RPMI7951 (cell line): ENCODE measurements at places on chromosomes 1 and 21.

DNA sequence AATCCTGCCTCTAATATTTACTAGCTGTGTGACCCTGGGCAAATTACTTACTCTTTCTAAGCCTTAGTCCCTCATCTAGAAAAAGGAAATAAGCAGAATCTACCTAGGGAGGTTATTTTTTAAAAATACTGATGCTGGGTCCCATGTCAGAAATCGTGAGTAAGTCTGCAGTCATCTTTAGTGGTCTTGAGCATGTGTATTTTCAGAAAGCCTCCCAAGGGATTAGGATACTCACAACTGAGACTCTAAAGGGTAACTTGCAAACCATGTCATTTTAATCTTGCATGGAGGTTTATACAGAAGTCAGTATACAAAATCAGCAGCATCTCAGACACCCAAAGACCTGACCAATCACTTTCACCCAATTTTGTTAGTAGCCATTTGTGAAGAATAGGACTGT, 43.2 kb downstream of the DSTYK start:
- DNase-seq = peak; percentile 5

DNA sequence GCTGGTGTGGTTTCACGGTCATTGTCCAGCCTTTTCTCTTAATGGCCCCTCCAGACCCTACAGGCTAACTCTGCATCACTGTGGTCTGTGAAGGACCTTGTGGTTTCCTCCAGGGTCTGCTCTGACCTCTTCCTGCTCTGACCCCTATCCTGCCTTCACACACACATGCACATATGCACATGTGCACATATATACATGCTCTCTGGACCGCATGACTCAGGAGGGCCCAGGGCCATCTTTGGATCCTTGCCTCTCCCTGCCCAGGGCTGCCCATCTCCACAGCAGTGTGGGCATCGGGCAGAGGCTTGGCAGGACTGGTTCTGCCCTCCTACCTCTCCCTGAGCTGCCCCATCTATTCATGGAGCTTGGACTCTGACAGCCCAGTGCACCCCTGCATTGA, 510.9 kb downstream of the PTPRU start:
- peak; percentile 83 for DNase-seq

GRCh38 chr1:113140176-113140575, 67.2 kb downstream of the LRIG2 start:
- no peak for DNase-seq

GRCh38 chr1:82215056-82215852, 414.5 kb downstream of the ADGRL2 start:
- no peak for DNase-seq

DNA sequence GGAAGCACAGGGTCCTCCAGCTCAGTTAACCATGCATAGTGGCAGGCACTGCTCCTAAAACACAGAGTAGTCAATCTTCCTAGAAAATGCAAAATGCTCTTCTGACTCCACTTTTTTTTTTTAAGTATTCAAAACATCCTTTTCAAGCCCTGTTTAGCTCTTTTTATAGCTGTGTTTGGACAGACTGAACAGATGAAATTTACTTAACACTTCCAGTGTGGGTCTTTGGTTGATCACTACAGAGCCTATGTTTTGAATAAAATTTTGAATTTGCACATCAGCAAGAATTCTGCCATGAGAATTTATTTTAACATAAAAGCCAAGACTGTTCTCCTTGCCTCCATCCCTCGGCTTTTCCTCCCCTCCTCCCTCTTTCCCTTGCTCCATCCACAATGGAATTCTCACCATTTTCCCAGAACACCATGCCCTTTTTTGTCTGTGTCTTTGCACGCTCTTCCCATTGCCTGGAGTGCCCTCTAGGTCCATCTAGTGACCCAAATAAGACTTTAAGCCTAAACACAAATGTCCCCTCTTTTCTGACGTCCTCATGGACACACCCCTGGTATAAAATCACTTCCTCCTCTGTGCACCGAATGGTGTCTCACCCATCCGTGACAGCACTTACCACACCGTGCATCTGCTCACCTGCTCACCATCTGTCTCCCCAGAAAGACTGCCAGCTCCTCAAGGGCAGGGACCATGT, 24.0 kb upstream of the CPT2 start:
- peak; percentile 78 for DNase-seq

- no peak for DNase-seq
Observed at GRCh38 chr1:178412400-178412770, 84.4 kb downstream of the CLEC20A start.

DNA sequence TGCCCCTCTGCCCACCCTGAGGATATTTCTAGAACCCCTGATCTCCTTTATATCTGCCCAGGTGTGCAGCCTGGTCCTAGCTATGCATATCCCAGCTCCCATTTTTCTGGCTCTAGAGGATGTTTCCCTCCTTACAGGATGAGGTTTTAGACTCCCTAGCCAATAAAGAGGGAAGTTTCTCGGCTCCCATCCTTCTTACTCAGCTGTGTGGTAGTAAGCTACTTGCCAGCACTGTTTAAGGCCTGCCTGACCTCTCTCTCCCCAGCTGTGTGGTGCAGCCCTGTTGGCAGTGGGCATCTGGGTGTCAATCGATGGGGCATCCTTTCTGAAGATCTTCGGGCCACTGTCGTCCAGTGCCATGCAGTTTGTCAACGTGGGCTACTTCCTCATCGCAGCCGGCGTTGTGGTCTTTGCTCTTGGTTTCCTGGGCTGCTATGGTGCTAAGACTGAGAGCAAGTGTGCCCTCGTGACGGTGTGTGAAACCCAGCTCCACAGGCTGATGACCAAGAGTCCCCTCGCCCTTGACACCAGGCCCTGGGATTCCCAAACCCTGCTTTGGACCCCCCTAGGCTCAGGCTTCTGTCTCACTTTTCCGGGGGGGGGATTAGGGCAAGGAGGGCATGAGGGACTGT, 7.8 kb upstream of the P3R3URF start:
- DNase-seq = peak; percentile 34

GRCh38 chr1:42928859-42929258, 29.8 kb downstream of the SLC2A1 start:
- no peak for DNase-seq

GRCh38 chr1:54273092-54273794, 73.3 kb downstream of the MRPL37 start:
- DNase-seq = peak; percentile 93

DNA sequence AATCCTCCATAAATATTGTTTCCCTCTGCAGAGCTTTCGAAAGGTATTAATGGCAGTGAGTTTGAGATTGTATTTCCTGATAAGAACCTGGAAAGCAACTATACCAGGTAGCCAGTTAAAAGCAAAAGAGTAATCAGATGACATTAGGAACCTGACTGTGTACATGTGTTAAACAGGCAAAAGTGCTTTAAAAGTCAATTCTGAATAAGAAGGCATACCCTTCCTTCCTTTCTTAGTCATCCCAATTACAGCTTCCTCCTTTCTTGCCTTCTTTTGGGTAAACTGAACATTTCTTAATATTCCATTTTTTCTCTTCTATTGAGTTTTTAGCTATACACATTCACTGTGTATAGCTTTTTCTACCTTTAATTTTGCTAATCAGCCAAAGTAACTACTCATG, 144.7 kb downstream of the ZNF281 start:
- DNase-seq = no peak

DNA sequence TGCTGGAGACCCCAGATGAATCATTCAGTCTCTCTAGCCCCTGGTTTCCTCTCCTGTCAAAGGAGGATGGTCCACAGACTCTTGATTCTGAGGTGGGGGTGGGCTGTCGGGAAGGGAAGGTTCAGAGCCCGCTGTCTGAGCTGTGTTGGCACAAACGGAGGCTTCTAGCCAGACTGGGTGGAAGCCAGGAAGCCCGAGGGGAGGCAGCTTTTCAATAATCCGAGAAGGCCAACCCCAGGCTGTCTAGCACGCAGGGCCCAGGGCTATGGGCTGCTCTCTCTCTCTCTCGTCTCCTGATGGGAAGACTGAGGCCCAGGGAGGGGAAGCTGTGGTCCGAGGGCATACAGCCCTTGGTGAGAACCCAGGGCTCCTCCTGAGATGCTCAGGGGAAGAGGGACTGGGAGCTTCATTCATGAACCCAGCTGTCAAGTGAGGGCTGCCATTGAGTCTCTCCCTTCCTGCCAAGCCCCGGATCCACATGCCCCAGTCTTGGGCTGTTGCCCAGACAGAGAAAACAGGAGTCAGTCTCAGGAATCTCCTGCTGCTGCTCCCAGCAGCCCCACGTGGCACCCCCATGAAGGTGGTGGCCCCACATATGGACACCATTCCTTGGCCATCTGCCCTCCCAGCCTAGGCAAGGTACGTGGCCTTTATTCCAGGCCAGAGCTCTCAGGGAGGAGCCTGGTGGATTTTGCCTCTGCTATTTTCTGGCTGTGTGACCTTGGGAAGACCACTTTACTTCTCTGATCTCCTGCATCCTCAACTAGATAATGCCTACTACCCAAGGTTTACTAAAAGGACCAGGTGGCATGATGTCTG, 44.4 kb downstream of the RAP1GAP start:
- peak; percentile 90 for DNase-seq

GRCh38 chr1:201517631-201518030, 10.7 kb upstream of the CSRP1 start:
- DNase-seq = no peak

DNA sequence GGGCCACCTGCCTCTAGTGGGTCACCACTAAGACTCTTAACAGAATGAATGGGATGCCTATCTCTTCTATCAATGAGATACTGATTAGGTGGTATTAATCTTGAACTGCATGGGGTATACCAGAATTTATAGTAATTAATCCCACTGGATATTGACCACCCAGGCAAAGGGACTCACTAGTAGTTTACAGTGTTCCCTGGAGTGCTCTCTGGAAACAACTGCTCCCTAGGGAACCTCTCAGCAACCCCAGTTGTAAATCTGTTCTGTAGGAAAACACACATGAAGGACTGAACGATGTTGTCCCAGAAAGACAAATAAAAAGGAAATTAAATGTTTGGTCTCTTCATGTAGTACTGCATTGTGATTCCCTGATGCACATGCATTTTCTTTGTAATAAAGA, 430.5 kb downstream of the HLX start:
- no peak for DNase-seq

DNA sequence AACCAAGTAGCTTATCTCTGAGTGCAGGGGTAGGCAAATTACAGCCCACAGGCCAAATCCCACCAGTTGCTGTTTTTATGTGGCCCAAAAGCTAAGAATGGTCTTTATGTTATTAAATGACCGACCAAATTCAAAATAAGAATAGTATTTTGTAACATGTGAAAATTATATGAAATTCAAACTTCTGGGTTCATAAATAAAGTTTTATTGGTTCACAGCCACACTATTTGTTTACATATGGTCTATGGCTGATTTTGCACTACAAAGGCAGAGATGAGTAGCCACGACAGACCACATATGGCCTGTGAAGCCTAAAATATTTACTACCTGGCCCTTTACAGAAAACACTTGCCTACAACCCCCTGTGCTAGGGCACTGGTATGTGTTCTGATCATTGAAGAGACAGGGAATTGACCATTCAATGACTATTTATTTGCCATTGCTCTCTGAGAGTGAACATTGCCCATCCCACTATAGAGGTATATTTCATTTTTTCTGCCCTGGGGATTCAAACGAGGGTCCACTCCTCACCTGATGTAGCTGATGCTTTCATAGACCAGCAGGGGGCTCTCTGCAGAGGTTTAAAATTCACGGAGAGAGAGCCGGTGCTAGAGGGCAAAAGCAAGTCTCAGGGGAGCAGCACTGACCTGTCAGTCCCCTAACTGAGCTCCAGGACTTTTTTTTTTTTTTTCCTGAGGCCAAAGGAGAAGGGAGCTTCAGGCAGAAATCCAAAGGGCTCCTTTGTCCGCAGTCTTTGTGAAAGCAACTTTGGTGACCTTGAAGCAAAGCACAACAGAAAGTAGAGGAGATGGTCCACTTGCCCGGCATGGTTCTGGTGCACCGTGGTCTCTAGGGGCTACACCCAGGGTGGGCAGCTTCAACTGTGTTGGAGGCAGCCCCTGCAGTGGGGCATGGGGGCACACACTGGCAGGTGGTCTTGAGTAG, 7.3 kb upstream of the GNL2 start:
- DNase-seq = peak; percentile 33

DNA sequence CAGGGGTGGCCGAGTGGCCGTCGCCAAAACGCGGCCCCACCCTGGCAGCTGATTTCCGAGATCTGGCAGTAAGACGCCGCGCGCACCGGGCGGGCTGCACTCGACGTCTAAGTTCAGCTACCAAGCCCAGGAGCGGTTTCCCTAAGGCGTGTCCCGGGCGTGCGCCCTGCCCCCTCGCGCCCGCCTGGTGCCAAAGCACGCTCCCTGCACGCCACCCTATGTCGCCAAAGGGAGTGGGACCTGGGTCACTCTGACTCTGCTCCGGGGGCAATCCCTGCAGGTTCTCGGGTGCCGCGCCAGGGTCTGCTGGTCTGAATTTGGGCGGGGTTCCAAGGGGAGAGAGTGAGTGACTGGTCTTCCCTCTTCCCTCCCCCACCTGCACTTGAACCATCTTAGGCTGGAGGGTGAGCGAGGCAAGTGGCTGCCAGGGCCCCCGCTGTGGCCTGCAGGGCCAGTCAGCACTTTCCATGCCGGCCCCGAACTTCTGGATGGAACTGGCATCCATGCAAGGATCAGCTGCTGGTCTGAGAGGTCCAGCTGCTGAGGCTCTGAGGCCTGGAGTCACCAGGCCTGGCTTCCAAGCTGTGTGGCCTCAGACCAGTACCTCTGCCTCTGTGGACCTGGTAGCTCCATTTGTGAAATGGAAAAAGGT, at the start of gene LRRC38:
Gene LRRC38 (minus strand): TSS at position 109 of the 652 bp plus-strand sequence. CDS start 410 bp downstream, outside the sequence.
- no peak for DNase-seq

- no peak for DNase-seq
Observed at GRCh38 chr21:42379426-42380215, 13.3 kb upstream of the TFF1 start.

GRCh38 chr21:29350246-29350779, 51.6 kb downstream of the BACH1 start:
- DNase-seq = no peak

- peak; percentile 88 for DNase-seq
Observed at GRCh38 chr1:24704411-24705259, 40.6 kb upstream of the CLIC4 start.

DNA sequence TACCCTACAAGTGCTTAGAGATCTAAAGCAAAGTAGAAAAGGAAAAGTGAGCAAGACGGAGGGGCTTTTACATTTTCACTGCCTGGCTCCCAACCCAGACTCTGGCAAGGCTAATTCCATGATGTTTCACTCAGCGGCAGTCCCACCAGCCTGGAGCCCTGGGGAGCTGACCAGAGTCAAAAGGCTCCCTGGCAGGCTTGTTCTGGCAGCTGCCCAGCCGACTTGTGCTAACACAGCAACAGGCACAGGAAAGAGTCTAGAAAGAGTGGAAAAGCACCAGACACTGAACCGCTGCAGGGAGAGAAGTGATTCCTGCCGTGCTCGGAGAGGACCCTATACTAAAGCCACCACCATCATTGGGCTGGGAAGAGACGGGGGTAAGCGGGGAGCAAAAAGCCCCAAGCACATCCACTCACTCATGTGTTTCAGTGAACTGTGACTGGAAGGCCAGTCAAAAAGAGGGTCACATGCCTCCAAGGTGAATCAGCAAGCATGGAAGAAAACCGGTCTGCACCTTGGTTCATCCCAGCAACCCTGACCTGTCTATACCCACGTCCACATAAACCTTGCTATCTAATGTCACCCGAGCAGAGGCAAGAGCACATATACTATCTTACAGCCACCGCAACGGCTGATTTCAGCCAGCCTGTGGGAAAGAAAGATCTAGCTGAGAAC, 8.0 kb downstream of the SMIM12 start:
- no peak for DNase-seq

GRCh38 chr1:241622669-241623068, 17.5 kb downstream of the CHML start:
- DNase-seq = no peak

- no peak for DNase-seq
Observed at GRCh38 chr1:21818656-21819055, 6.6 kb downstream of the LDLRAD2 start.

GRCh38 chr1:176552217-176552991, 89.4 kb downstream of the PAPPA2 start:
- no peak for DNase-seq

GRCh38 chr1:78565393-78565792, 54.9 kb upstream of the IFI44L start:
- DNase-seq = no peak
